AG04449 (cell line): ENCODE measurements at places on chromosomes 12 and 14.

DNA sequence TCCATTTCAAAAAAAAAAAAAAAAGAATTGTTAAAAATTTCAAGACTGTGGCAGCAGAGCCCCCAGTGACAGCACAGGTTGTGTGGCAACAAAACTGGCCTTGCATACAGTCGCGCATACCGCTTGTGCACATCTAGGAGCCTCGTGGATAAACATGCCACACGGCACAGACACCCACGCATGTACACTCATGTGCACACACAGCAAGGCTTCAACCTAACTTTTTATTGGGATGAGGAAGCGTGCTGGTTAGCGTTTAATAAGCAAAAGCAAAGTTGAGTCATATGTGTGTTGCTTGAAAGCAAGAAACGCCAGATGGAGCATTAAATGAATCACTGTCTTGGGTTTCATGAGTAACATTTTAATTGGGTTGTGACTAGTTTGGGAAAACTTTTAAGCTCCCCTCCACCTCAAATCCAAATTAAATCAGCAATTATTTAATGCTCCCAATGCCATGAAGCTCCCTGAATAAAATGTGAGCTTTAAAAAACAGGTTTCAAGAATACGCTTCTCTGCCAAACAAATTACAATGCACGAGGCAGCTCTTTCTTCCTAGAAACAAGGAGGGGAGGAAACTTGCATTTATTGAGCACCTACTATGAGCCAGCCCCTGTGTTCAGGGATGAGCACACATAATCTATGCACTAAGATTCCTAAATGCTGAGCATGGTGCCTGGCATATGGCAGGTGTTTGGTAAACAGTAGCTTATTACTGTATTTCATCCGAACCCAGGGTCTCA lies 35.7 kb upstream of the EML1 start:
- DNase-seq, result peak; percentile 95

DNA sequence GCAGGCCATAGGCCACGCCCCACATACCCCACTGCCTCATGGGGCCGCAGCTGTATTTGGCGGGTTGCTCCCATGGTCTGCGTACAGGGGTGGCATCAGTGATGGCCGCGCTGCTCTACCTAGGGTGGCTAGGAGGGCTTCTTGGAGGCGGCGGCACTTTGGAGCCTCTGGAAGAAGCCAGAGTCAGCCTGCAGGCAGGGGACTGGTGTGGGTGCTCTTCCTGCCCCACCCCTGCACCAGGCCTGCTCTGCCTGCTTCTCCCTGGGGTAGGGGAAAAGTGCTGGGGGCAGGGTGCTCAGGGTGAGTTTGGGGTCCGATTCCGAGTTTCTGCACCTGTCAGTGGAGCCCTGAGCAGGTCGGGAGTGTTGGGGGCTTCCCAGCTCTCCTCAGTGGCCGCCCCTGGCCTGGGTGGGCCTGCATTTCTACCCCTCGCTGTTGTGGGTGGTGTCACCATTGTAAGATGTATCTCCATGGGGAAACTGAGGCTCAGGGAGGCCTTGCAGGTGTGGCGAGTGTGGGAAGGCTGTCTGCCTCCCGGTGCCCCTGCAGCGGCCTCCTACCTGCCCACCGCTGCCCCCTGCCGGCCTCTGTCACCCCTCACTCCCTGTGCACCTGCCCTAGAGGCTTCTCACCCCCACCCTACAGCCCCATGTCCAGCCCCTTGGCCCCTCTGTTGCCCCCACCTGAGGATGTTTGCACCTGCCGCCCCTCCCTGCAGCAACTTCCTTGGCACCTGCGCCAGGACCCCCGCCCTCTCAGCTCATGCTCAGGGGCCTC lies 5.5 kb downstream of the CEP170B start:
- no peak for DNase-seq

DNA sequence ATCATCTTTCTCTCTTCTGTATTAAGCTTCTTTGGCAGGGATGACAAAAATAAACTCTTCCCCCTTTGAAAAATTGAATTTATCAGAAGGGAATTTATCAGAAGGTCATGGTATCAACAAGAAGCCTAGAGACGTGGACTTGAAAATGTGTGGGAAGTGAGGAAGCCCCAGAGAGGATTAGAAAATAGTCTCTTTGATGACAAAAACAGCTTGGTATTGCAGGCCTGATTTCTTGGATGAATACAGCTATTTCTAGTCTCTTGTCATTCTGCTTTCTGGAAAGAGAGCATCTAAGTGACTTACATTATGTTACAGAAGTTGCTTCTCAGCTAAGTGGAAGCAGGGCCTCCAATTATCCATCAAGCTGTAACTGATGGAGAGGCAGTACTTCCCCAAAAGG lies 111.1 kb downstream of the KITLG start:
- DNase-seq, result no peak

GRCh38 chr14:70152704-70153103 lies 36.0 kb downstream of the SLC8A3 start:
- no peak for DNase-seq

GRCh38 chr14:61388173-61388975 lies 67.0 kb downstream of the PRKCH start:
- DNase-seq, result no peak

- no peak for DNase-seq
Observed at GRCh38 chr14:32738206-32738871, 200.3 kb upstream of the NPAS3 start.

DNA sequence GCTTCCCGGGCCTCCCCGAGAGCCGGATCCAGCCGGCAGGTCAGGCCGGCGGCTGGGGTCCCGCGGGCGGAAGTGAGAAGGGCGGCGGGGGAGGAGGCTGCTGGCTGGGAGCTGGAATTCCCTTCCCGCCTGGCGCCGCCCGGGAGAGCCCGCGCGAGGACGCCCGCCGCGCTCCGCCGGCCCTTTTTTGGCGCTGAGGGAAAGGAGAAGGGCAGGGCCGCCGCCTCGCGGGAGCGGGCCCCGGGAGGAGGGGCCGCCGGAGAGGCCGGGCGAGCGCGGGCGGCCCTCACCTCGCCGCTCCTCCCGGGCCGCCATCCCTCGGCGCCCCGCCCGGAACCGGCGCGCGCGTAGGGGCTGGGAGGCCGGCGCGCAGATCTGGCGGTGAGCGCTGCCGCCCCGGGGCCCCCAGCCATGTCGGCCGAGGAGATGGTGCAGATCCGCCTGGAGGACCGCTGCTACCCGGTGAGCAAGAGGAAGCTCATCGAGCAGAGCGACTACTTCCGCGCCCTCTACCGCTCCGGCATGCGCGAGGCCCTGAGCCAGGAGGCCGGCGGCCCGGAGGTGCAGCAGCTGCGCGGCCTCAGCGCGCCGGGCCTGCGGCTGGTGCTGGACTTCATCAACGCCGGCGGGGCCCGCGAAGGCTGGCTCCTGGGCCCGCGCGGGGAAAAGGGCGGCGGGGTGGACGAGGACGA lies at the start of the genes KLHL42 and MANSC4:
Gene KLHL42, plus strand, starts transcription at position 314 of the 692 bp plus-strand sequence. Its CDS starts 98 bp downstream, at position 412.
Gene MANSC4, minus strand, starts transcription at position 317 of the 692 bp plus-strand sequence. CDS start 8,960 bp downstream, outside the sequence.
- no peak for DNase-seq

DNA sequence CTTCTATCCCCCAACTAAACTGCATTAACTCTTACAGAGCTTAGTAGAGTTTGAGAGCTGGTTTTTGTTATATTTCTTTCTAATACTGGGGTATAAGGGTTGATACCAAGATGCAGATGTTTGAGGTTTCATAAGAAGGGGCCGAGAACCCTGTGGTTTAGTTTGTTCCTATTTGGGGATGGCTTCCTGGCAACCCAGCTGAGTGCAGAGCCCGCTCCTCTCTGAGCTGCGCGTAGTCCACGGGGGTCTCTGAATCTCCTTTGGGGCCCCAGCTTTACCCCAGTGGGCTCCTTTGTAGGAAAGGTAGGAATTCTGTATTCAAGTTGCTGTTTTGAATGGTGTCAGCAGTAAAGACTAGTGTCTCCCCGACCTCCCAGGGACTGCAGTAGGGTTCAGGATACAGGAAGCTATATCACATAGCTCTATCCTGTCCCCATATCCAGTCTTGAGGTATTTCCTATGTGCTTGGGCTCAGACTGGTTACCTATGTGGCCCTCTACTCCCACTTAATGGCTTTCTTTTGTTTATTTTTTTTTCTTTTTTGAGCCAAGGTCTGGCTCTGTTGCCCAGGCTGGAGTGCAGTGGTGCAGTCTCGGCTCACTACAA lies 25.4 kb downstream of the PLXNC1 start:
- DNase-seq, result no peak

- DNase-seq, result no peak
Observed at GRCh38 chr12:54082397-54082892, 28.8 kb downstream of the HOXC4 start.

DNA sequence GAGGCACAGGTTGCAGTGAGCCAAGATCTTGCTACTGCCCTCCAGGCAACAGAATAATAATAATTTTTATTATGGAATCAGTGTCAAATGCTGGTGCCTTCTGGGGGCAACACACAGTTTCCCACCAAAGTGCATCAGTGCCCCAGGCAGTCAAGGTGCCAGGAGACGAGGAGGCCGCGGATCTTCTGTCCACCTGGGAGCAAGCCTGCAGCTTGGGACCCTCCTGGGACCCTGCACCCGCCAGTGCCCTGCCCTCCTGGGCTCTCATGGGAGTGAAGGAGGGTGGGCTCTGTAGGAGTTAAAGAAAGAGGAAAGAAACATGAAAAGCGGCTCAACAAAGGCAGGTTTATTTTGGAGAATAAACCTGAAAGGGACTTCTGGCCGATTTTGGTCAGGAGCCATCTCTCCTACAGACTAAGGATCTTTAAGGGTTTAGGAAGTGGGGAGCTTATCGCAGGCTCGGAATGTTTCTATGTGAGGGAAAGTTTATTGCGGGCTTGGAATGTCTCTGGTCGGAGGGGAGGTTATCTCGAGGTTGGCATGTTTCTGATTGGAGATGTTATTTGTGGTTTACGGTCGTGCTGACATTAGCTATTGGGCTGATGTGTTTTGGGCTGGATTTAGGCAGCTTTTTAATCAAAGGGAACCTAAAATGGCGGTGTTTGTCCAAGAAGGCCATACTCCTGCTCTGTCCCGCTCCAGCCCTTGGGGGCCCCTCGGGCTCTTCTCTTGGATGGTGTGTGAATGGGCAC lies 1.1 kb upstream of the ASPG start:
- DNase-seq, result no peak

DNA sequence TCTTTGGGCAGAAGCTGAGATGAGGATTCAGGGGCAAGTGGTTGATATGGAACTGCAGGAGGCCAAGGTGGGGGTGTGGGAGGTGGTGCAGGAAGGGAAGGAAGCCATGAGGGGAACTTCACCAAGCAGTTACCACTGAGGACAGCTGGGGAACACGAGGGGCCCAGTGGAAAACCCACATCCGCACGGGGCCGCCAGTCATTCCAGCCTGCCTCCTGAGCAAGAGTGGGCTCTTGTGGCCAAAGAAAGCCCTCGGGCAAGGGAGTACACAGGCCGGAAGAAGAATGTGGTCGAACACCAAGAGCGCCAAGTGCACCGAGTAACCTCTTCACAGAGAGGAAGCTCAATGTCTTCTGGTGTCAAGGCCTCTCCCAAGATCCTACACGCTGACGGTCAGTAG lies 252.2 kb upstream of the FOXN3 start:
- DNase-seq, result no peak

DNA sequence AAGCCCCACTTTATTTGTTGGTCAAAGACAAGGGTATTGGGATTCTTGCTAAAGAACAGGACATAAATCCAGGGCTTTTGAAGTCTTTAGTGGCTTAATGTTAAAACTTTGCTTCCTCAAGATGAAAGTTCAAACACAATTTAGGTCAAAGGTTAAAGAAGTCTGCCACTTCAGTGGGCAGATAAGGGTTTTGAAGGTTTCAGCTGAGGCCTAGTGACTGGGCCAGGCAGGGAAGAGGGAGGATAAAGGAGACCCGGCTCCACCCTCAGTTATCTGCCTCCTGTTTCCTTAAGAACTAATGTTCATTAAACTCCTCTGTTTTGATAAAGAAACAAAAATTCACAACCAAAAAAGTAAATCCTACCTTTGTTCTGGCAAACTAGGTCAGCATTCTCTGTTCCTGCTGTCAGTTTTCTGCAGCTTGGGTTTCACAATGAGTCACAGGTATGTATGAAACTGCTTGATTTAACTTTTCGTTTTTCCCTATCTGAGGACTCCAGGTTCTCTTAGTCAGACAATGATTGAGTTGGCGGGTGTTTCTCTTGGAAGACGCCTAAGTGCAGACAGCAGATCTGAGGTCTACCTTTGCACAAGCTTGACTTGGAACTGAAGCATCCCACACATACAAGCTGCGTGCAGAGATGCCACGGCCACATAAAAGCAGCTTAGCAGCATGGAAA lies 208.3 kb downstream of the EXOC5 start:
- DNase-seq, result no peak

DNA sequence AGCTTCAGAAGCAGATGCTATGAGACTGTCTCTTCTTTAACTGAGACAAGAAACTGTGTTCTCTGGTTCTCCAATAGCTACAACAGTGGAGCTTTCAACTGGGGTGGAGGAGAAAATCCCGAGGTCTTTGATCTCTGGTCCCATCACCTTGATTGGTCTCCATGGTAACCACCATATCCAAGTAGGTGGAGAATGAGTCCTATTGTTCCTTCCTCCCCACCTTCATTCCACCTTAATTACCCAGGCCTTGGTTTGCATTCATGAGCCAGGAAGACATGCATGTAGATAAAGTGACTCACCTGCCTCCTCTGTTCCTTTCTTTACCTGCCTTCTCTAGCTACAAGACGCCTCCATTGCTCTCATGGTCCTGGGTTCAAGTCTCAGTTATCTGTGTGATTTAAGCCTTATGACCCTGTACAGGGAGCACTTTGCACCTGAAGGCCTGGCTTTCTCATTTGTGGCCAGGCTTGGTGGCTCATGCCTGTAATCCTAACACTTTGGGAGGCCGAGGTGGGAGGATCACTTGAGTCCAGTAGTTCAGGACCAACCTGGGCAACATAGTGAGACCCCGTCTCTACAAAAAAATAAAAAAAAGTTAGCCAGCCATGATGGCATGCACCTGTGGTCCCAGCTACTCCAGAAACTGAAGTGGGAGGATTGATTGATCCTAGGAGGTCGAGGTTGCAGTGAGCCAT lies 157.7 kb upstream of the TBX3 start:
- DNase-seq, result no peak

DNA sequence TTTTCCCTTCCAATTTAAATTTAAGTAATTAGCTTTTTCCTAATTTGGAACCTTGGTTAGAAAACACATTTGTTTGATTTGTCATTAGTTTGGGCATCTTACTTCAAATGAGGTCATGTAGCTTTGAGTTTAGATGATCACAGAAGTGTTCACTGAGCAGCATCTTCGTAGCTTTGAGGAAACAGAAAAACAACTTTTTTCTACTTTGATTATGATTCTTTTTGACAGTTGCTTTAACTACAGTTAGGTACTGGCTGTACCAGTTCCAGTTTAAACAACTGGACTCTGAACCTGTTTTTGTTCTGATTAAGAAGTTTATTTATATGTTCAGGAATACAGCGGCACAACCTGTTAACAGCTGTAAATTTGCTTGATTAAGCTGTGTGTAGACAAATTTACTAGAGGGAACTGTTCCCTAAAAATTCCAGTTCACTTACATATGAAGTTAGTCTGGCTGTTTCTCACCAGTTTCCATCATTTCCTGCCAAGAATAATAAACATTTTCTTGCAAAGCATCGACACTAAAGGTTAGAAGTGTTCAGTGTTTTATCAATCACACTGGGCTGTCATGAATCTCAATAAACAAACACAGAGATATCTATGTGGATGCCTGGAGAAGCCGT lies 191.9 kb downstream of the RAD51B start:
- DNase-seq, result peak; percentile 36

DNA sequence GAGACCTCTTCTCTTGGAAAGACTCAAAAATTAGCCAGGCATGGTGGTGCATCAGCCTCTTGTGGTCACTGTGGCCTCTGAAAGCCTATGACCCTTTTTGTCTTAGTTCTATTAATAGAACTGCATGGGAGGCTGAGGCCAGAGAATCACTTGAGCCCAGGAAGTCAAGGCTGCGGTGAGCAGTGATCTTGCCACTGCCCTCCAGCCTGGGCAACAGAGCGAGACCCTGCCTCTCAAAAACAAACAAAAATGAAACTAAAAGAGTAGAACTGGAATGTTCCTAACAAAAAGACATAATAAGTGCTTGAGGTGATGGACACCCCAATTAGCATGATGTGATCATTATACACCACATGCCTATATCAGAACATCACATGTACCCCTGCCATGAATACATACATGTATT lies 197.0 kb upstream of the EEA1 start:
- no peak for DNase-seq
